ENCODE measurements at places on chromosomes 2 and 18. TPM values are rescaled to one million over a fixed set of nuclear protein-coding genes. Genes with fewer than 3 reads are reported as not detected.

The CAPN14 gene
- 0.08 TPM for total RNA-seq

DNA sequence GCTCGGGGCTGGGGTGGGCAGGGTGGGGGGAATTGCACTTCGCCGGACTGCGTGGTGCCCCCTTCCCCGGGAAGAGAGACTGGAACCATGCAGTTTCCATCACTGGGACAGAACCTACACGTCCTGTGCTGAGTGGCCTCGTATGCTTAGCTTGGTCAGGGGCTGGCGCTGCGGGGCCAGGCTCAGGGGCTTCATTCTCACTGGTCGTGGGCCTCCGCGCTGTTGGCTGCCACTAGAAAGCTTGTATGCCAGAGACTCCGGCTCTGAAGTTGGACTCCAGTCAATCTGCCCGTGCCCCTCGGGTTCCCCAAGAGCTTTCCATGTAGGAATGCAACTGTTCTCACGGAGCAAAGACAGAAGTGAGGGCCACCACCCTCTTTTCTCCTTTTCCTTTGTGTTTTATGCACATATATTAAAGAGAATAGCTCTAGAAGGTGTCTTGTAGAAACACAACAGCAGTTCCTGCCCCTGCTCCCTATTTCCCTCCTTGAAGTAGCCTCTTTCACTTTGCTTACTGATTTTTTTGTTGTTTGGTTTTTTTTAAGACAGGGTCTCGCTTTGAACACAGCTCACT, 64.0 kb upstream of the YWHAQ start:
- H3K4me3 ChIP-seq, result no peak overlapping the region
- no peak for DNase-seq
- no peaks in the 10 kb centered on the region for H3K27me3 ChIP-seq
- no peaks in the 10 kb centered on the region for H3K36me3 ChIP-seq
- H3K4me1 ChIP-seq, result no peaks in the 10 kb centered on the region
- H3K27ac ChIP-seq, result no peak overlapping the region

The CASP10 gene
- 28.0 TPM for total RNA-seq

The PFN4 gene
- total RNA-seq, result 0.27 TPM

The STARD6 gene
- total RNA-seq, result not detected

GRCh38 chr2:203025592-203025991, 10.9 kb downstream of the NBEAL1 start:
- H3K27ac ChIP-seq, result no peak overlapping the region
- no peaks in the 10 kb centered on the region for H3K27me3 ChIP-seq
- H3K4me3 ChIP-seq, result no peak overlapping the region
- no peaks in the 10 kb centered on the region for H3K4me1 ChIP-seq

The INHBB gene
- total RNA-seq, result 3.1 TPM

The NCKAP5 gene
- total RNA-seq, result 2.9 TPM

DNA sequence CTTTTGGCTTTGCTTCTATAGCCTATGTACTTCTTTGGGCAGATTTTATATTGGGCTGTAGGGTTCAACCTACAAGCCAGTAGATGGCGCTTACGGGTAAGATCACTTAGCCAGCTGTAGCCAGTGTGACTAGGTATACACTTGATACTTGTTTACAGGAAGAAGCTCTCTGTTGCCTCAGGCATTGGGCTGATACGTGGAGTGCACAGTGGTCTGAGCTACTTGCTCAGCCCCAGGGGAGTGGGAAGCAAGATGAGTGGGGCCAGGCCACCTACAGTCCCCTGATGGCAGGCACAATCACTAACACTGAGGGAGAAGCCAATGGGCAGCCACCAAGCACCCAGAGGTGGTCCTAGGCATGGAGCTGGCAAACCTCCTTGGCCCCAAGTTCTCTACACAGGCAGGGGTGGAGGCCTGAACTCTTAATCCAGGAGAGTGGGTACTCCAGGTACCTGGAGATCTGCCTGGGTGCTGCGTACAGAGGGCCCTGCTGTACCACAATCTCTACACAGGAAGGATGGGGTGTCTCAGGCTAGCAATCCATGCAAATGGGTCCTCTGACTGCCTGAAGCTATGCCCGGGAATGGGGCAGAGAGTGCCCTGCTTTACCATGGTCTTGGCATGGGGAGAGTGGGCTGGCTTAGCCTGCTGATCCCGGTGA, 122.2 kb downstream of the NCOA1 start:
- H3K27ac ChIP-seq, result no peak overlapping the region
- no peaks in the 10 kb centered on the region for H3K27me3 ChIP-seq
- H3K4me3 ChIP-seq, result no peak overlapping the region
- H3K4me1 ChIP-seq, result no peaks in the 10 kb centered on the region
- H3K36me3 ChIP-seq, result no peaks in the 10 kb centered on the region

GRCh38 chr18:3420919-3421279, 29.1 kb upstream of the TGIF1 start:
- H3K4me3 ChIP-seq, result no peak overlapping the region
- H3K27me3 ChIP-seq, result no peaks in the 10 kb centered on the region
- H3K4me1 ChIP-seq, result peaks cover 4% of the 10 kb centered on the region
- no peak for DNase-seq
- no peak overlapping the region for H3K27ac ChIP-seq
- H3K36me3 ChIP-seq, result no peaks in the 10 kb centered on the region

DNA sequence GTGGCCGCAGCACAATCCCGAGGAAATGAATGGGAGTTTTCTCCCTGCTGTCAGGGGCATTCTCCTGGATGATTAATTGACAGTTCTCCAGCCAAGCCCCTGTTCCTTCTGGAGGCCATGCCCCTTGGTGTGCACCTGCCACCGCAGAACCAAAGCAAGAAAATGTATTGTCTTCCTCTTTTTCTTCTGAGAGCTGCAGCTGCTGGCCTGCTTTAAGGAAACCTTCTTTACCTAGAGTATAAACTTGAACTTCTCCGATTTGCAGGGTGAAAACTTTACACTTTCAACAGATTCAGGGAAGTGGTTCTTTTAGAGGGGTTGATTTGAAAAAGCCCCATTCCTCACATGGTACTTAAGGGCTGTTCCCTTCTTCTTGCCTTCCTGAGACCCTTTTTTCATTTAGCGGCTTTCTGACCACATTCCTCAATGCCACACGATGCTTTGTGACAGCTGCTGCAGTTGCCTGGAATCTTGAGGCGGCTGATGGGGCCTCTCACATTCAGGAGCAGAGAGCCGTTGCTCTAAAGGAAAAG, 402.8 kb downstream of the TXNL1 start:
- H3K36me3 ChIP-seq, result no peaks in the 10 kb centered on the region
- no peaks in the 10 kb centered on the region for H3K27me3 ChIP-seq
- H3K27ac ChIP-seq, result no peak overlapping the region
- H3K4me3 ChIP-seq, result no peak overlapping the region
- DNase-seq, result no peak
- H3K4me1 ChIP-seq, result no peaks in the 10 kb centered on the region

All from colonic mucosa (tissue), 4 donors.